Activated CD8-positive, alpha-beta memory T cell treated with anti-CD3 and anti-CD28 coated beads for 48 hours (primary cell): ENCODE measurements at places on chromosomes 2 and 18.

DNA sequence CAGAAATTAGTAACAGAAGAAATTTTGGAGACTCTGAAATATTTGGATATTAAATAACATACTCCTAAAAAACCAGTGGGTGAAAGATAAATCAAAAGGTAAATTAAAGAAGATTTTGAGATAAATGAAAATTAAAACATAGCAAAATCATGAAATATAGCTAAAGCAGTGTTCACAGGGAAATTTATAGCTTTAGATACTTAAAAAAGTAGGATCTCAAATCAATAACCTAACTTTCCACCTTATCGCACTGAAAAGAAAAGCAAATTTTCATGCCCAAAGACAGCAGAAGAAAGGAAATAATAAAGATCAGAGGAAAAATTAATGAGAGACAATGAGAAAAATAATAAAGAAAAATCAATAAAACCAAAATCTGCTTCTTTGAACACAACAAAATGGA, 135.1 kb upstream of the KLF7 start:
- no peak for DNase-seq

GRCh38 chr2:240933966-240934700, 28.0 kb downstream of the CROCC2 start:
- DNase-seq = no peak

DNA sequence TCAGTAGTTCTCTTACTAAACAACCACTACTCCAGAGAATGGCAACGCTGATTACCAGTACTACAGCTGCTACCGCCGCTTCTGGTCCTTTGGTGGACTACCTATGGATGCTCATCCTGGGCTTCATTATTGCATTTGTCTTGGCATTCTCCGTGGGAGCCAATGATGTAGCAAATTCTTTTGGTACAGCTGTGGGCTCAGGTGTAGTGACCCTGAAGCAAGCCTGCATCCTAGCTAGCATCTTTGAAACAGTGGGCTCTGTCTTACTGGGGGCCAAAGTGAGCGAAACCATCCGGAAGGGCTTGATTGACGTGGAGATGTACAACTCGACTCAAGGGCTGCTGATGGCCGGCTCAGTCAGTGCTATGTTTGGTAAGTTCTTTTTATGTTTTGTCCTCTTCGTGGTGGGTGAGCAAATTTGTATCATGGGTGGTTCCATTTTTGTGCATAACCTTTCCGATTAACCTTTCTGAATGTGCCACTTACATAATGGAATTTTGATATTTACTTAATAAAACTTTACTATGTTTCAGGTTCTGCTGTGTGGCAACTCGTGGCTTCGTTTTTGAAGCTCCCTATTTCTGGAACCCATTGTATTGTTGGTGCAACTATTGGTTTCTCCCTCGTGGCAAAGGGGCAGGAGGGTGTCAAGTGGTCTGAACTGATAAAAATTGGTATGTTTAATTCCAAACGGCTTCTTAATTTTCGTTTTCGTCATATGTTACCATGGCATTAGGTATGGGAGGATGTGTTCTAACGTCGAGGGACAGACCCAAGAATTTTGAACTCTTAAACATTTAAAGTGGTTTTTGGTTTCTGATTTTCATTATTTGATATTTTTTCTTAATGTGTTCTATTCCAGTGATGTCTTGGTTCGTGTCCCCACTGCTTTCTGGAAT, 1.3 kb downstream of the SLC20A1 start:
- DNase-seq = no peak

GRCh38 chr2:235500761-235501672, 7.2 kb downstream of the AGAP1 start:
- DNase-seq = no peak

DNA sequence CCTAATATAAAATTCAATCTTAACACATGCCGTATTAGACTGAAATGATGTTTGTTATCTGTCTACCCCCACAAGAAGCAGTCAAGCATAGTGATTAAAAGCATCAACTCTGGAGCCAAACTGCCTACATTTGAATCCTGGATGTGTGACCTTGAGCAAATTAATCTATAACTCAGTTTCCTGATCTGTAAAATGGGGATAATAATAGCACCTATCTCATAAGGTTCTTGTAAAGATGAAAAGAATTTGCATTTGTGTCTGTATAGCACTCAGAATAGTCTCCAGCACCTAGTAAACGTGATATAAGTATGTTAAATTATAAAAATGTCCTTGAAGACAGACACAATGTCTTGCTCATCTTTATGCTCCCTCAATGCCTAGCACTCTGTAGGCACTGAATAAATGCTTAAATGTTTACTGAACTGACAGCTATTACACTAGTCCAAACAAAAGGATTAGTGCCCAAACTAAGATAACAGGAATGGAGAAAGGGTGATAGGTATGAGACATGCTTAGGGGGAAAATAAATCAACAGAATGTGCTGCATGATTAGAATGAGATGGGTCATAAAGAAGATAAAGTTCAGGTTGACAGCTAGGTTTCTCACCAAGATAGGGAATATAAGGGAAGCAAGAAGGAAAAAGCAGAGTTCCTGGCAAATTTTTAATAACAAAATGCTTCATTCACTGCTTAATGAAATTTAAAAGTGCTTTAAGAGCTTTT, 180.6 kb downstream of the ATAD2B start:
- no peak for DNase-seq
